Psoas muscle (tissue), 8 donors: ENCODE measurements at places on chromosomes 3 and 15. TPM values are rescaled to one million over a fixed set of nuclear protein-coding genes. Genes with fewer than 3 reads are reported as not detected.

DNA sequence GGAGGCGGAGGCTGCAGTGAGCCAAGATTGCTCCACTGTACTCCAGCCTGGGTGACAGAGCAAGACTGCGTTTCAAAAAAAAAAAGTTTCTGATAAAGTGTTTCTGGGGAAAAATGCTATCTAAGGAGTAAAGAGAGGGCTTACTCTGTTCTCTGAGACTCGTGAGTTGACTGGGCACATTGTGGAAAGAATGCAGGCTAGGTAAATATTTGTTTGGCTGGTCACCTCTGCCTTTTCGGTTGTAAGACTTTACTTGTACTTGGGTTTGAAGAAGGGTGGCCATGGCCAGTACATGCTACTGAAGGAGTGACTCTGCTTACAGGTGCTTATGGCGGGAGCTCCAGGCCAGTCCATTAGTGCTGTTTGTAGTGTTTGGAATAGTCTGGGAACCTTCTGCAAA lies 68.7 kb downstream of the RUBCN start:
- no peak for DNase-seq

Gene CCR5
- polyA plus RNA-seq, result 0.21 TPM

DNA sequence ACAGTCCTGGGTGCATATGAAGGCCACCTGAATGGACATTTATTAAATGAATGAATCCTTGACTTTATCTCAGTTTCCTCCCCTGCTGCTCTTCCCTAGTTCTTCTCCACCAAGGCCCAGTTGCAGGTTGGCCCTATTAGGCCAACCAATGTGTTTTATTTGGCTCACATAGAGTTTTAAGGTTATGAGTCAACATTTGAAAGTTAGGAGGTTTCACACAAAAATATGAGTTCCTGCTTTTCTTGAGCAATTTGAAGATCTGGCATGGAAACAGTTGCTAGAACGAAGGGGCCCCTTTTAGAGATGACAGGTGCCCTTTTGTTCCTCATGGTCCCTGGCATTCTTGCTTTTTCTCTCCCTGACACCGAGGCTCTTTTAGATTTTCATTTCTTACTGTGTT lies 83.0 kb upstream of the PDZRN3 start:
- DNase-seq, result no peak

DNA sequence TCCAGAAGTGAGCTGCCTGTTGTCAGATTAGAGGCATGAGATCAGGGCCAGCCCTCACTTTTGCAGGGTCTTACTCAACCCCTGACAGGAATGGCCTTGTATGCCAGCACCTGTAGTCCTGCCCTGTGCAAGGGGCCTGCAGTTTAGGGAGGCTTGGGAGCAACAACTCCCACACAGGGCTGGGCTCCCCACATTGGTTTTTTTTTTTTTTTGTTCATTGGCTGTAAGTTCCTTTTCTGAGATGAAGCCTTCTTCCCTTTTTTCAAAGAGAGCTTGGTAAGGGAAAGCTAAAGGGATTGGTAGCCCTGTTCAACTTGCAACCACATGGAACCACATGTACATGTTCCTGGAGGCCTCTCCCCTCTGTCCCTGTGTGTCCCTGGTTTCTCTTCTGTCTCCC lies 46.4 kb downstream of the TNFAIP8L3 start:
- DNase-seq, result no peak

Gene CDCP1
- polyA plus RNA-seq, result 0.65 TPM

DNA sequence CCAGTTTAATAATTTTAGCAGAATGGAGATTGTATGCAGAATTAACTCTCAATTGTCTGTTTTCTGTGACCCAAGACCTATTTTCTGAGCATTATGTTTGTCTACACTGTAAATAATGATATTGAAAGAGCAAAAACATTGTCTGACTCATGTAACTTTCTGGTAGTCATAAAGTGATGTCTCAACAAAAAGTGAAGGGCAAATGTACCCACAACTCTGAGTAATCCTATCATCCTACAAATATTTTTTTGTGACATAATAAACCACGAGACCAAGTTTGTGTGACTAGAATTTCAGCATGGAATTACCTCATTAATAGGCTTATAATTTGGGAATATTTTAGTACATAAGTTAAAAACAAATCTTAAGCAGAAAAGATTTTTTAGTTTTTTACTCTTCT lies 15.4 kb upstream of the ABHD10 start:
- DNase-seq, result no peak

Gene SH2D7
- polyA plus RNA-seq, result not detected

DNA sequence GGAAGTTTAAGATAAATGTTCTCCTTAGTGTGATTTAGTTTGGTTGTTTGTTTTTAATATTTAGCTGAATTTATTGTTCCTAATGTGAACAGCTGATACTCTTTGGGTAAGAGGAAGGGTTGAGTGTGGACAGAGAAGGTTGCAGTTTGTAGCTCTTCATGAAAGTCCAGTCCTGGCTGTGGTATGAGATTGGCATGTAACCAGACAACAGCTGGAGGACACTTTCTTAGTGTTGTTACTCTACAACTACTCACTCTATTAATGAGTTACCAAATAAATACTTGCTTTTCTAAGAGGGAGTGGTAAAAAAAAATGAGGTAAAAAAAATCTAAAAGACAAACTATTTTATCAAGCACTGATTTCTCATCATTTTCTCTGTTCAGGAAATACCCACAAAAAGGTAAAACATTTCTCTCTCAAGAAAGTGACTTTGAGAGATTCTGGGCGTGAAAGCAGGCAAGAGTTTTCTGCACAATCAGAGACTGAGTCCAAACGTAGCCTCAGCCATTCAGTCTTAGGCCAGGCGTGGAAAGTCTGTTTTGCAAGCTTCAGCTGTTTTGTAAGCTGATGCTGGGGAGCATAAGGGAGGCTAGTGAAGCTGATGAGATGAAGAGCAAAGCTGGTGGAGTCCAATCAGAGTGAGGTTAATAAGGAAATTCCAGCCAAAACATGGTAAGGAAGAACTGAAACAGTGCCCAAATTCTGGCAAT lies 138.5 kb upstream of the ARPP21 start:
- DNase-seq, result no peak

DNA sequence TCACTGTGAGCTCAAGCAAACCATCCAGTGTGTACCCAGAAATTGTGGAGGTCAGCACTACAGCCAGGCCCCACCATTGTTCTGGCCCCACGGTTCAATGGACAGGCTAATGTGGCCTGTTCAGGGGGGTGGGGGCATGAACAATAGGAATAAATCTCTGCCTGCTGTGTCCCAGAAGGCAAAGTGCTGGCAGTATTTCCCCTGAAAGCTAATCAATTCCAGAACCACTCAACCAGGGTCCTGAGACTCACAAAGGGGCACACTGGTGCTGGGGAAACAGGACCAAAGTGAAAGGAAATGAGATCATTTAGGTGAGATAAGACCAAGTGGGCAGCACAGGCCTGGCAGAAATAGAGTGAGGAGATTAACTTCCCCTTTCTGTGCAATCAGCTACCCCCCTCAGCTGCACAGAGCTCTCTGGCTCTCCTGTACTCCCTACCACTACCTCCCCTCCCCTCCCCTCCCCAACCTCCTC lies 11.5 kb downstream of the CRYGS start:
- no peak for DNase-seq

- DNase-seq, result no peak
Measured at GRCh38 chr3:155859859-155860258, 5.6 kb upstream of the SLC33A1 start.

DNA sequence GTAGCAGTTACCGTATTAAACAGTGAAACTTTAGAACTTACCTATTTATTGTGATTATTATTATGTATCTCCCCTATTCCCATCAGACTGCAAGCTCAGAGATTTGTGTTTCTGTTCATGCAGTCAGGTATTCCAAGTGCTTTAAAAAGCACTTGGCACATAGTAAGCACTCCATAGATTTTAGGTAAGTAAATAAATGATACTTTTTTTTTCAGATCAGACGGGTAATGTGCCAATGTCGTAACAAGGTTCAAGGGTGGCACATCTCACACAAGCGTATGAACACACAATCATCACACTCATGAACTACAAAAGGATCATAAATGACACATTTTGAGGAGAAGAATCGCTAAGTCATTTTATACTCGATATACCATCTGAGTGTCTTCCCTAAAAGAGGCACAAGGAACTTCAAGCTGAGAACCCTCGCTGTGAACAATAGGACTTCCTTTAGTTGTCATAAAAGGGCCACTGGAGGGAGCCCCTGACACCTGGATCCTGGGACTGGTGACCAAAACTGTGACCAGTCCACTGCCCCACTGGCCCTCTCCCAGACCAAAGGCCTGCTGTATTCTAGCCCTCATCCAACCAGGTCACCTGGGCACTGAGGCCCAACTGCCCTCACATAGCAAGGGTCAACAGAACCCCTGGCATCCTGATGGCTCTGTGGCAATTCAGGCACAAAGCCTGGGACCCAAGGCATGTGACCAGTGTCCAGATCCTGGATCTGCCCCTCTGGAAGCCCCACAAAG lies 32.1 kb downstream of the KIF9 start:
- DNase-seq, result peak; percentile 66

Gene MYRIP
- polyA plus RNA-seq, result 0.35 TPM

DNA sequence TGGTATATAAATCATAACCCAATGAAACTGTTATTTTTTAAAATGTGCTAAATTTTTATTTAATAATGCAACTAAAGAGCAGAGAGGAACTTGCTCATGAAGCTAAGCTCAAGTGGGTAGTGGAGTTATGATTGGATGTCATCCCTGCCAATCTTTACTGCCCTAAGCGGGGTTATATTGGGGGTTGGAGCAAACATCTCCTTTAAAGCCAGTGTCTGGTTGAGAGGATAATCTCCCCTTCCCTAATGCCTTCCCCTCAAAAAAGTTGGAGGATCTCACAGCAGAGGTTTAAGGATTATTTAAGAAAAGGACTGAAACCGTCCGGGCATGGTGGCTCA lies 32.1 kb upstream of the CLASP2 start:
- no peak for DNase-seq

- no peak for DNase-seq
Measured at GRCh38 chr3:87126321-87126720, 100.8 kb upstream of the CHMP2B start.

- no peak for DNase-seq
Measured at GRCh38 chr3:134014270-134014669, 15.5 kb downstream of the SLCO2A1 start.

GRCh38 chr15:85073556-85074194 lies 92.0 kb downstream of the PDE8A start:
- DNase-seq, result no peak

Gene UTS2B
- 0.03 TPM for polyA plus RNA-seq

DNA sequence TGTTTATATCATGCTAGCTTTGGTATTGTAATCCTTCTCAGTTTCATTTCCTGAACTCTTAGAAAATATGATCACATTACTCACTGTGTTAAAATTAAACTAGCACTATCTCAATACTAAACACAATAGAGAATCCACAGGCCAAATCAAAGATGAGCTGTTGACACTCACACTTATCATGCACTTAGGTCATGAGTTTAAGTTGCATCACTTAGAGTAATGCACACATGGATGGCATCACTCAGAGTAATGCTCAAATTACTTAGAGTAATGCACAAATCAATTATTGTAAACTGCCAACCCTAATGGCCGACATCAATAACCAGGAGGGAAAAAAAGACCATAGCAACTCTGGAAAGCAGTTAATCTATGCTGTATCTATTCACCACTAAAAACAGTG lies 40.0 kb upstream of the MCF2L2 start:
- DNase-seq, result no peak

GRCh38 chr3:123489400-123490004 lies 40.6 kb upstream of the ADCY5 start:
- DNase-seq, result peak; percentile 69

GRCh38 chr3:189121092-189121491 lies 50.7 kb upstream of the TPRG1 start:
- no peak for DNase-seq

DNA sequence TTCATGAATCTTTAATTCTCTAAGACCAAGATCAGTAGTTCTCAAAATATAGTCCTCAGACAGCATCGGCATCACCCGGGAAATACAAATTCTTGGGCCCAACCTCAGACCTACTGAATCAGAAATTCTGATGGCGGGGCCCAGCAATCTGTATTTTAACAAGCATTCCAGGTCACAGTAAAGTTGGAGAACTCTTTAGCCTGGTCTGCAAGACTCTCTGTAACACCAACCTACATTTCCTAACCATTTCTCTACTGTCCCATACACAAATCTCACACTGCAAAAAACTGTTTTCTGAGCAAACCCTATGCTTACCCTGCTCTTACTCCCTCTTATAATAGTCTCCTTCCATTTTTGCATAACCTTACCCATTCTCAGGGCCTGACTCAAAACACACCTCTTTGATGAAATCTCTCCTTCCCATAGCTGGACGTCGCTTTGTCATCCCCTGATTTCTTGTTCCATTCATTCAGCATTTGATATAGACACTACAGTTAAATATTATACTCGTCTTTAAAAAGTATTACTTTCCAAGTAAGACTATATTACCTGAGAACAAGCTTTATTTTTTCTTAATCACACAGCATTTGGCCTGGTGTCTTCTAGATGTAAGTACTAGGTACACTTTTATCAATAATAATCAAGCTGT lies 83.3 kb upstream of the MYO5C start:
- DNase-seq, result no peak

Gene GRK7
- polyA plus RNA-seq, result 0.07 TPM

DNA sequence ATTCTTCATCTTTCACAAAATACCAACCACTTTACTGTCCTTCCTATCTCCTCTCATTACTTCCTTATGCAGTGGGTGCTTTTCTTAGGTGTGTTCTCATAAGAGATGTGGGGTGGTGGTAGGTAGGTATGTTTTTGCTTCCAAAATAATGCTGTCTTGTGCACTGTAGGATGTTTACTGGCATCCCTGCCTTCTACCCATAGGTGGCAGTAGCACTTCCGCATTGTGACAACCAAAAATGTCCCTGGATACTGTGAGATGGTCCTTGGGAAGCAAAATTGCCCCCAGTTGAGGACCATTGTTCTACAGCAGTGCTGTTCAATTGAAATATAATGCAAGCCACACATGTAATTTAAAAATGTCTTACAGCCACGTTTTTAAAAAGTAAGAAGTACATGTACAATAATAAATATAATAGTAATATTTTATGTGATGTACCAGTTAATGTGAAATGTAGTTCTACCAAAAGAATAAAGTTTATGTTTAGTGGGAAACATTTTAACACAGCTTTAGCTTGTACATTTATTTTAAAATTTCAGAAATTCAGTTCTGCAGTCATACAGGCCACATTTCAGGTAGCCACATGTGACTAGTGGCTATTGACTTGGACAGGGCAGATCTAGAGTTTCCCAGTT lies 75.2 kb downstream of the NEO1 start:
- DNase-seq, result no peak

Gene CFAP100
- not detected for polyA plus RNA-seq

- DNase-seq, result no peak
Measured at GRCh38 chr3:176554264-176554663, 643.0 kb downstream of the TBL1XR1 start.

DNA sequence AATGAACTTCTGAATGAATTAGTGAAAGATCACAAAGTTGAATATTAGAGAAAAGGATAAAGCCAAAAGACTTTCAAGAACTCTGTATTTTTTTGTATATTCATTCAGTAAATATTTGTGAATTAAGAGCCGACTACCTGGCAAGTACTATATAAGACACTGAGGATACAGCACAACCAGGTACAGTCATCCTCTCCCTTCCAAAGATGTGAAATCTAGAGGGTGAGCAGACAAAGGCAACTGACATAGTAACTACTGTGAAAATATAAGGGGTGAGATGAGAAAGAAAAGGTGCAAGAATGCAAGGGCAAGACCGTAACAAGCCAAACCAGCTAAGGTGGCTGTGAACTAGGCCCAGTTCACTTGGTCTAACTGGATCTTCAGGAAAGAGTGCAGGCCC lies 974.6 kb upstream of the CFAP20DC start:
- DNase-seq, result no peak
